ENCODE measurements at places on chromosomes 13 and 19. TPM values are rescaled to one million over a fixed set of nuclear protein-coding genes. Genes with fewer than 3 reads are reported as not detected.

Gene GPC5
- not detected for total RNA-seq

Gene ZNF575
- not detected for total RNA-seq

Gene AXL
- 142 TPM for total RNA-seq

Gene WASF3
- 4.3 TPM for total RNA-seq

Gene CYP4F12
- not detected for total RNA-seq

Gene CYP2A6
- not detected for total RNA-seq

Gene KLK3
- total RNA-seq = not detected

Gene CALR3
- not detected for total RNA-seq

Gene DCUN1D2
- 6.9 TPM for total RNA-seq
